ENCODE measurements at places on chromosomes 7 and 10.
A peak's percentile ranks its signal among the peaks of the same experiment; 100 is the strongest.

DNA sequence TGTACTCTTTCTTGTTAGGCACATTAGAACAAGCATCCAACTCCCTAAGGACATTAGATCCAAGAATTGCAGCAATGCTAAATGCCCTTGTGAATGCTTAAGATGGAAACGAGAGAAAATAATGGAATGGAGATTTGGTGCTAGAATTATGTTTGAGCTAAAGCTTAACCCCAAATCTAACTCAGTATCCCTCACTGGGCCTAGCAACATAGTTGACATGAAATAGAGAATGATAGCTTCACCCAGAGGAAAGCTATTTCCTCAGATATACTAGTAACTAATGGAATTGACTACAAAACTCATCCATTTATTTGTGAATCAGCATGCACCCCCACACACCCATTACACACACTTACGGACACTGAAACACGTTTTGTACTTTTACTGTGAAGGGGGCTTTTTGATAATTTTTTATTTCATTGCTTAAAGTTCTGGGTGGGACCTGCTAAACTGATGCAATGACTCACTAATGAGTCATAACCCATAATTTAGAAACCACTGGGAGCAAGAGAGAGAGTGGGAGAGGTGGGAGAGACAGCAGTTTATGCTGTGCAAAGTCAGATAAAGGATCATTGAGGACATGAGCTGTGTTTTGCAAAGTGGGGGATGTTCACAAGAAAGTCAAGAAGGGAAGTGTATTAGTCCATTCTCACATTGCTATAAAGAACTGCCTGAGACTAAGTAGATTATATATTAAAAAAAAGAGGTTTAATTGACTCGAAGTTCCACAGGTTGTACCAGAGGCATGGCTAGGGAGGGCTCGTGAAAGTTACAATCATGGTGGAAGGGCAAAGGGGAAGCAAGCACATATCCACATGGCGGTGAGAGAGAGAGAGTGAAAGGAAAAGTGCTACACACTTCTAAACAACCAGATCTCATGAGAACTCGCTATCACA is 382.7 kb downstream of the SFMBT2 start:
- DNase-seq: no peak

DNA sequence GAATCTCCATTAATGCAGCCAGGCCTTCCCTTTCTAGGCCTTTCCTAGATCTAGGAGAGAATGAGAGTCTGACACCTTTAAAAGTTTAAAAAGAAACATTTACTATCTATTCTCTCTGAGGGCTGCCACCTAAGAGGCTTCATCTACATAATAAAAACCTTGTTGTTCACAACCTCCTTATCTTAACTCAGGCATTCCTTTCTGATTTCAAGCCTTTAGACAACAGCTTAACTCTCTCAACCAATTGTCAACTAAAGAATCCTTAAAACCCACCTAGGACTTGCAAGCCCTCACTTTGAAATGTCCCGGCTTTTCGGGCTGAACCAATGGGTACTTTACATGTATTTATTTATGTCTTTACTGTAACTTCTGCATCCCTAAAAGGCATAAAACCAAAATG is 64.3 kb upstream of the RET start:
- DNase-seq: no peak

DNA sequence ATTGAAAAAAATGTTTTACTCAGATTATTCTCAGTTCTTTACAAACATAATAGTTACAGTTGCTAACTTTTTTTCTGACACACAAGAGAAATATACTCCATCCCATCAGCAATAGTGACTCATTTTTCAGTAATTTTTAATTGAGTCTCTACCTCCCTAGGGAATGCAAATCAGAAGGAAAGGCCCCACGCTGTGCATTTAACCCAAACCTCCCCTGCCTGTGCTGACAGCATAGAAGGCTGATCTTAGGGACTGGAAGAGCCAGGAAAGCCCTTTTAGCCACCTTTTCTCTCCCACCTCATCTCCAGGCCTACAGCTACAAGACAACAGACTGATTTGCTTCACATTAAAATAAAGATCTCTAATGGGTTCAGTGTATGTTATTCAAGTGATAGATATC is 24.7 kb upstream of the PIK3CG start:
- peak; percentile 70 for DNase-seq

DNA sequence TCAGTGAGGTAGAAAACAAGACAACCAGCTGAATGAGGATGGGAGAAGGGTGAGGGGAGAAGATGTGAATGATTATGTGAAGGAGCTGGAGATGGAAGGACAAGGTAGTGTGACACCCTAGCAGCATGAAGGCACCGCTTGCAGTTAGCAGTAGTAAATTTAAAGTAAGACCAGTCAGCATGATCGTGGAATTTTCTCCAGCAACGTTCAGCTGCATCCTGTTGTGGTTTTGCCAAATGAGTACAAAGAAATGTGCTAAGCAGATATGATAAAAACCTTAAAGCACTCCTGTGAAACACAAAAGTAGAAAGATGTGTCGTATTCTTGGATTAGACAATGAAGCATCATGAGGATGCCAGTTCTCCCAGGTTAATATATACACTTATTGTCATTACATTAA is 34.1 kb upstream of the IFRD1 start:
- DNase-seq: no peak

DNA sequence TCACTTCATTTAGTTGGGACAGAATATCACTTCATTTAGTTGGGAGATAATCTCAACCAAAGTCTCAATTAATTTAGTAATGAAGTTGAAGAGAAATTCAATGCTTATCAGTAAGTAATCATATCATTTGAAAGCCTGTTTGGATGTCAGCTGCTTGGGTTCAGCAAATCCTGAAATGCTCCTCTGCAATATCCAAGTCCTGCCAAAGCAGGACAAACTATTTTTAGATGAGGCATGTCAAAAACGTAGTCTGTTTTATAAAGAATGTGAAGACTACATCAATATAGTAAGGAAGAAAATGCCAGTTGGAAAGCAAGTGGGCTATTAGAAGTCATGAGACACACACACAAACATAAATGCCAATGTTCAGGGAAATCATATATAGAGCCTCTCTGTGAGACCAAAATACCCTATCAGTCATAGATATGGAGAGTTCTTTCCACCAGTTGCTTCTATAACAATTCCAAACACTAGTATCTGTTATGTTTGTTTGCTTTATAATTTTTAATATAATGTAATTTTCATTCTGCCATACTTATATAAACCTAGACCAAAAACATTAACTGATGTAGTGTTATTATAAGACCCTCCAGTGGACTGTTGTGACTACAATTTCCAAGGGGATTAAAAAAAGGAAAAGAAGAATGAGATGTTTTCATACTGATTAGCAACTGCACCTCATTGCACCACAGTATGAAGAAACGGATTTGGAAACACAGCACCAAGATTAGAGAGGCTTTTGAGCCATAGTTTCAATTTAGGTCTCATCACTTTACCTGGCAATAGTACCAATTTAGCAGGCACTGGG is 160.7 kb downstream of the LRRTM3 start:
- no peak for DNase-seq

DNA sequence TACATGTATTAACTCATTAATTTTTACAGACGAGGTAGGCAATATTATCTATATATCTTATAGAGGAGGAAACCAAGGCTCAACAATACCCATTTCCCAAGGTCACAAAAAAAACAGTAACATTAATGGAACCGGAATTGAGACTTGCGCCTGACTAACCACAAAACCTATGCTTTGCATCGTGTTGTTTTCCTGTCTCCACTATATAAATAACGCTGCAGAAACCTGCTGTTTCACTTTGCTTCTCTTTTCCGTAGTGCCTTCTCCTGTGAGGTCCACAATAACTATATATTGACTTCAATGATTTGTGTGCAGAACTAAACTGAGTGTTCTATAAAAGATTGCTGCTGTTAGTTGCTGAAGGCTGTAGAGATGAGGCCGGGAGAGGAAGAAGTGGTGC is 97.7 kb upstream of the RPA3 start:
- DNase-seq: no peak

DNA sequence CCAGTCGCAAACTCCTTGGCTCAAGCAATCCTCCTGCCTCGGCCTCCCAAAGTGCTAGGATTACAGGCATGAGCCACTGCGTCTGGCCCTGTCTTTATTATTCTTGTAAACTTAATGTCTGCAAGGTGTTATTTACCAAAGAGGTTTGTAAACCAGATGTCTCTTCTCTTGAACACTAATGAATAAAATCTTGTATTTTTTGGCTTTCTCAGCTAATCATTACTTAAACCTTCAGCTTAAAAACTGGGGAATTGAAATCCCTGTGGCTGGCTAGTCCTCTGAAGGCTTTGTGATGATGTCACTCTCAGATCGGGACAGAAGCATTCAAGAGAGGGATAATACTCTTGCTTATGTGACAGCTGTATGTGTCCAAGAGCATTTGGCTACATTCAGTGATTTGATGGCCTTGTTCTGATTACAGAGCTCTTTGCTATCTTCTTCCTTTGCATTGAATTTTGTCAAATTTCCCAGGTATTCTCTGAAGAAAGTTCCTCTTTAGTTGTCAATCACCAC is 130.3 kb downstream of the BICC1 start:
- DNase-seq: no peak

- DNase-seq: no peak
Observed at GRCh38 chr10:130927157-130927556, 384.4 kb downstream of the TCERG1L start.

- no peak for DNase-seq
Observed at GRCh38 chr7:101973130-101973529, 155.7 kb downstream of the CUX1 start.

DNA sequence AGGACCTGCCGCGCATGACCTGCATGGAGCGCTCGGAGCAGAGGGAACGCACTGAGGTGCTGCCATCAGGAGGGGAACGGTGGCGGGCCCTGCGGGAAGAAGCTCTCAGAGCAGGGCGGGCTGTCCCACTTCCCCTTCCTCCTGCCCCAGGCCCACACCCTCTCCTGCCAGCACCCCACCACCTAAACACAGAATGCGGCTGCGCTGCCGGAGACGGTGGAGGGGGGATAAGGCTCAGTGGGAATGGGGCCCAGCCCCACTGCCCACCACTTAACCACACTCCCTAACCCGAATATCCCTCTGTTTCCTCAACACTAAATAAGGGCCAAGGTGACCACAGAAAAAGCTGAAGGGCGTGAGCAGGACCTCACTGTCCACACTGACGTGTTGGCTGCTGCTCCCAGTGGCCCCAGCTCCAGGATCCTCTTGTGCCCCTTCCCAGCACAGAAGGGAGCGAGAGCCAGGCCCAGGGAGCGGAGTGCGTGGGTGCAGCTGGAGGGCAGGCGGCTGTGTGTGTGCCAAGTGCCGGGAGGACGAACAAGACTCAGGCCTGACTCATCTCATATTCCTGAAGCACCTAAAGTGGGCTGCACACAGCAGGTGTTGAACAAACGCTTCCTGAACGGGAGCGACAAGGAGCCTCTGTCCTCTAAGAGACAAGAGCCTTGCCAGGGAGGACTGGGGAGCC is 116.8 kb downstream of the MAD1L1 start:
- no peak for DNase-seq

GRCh38 chr7:150685219-150686029 is at the start of gene GIMAP2:
Gene GIMAP2, plus strand, starts transcription at chr7:150685706. Its CDS starts 1,354 bp downstream, at chr7:150687060.
- no peak for DNase-seq

GRCh38 chr10:129307141-129307540 is 159.9 kb upstream of the MGMT start:
- DNase-seq: no peak

DNA sequence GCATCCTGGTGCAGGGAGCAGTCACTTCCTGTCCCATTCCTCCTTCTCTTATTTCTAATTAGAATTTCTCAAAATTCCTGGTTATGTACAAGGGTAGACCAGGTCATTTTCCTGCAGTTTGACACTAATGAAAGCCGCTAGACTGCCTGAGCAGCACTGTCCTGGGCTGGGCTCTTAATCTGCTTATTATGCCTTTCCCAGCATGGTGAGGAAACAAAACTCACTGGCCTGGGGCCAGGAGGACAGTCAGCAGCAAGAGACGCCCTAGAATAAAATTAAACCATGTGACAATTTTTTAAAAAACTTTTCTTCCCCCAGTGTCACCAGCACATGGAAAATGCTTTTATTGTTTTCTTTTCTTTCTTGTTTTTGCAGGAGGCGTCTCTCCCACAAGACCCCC is 647.5 kb downstream of the TYW1 start:
- no peak for DNase-seq

- DNase-seq: no peak
Observed at GRCh38 chr7:48887500-48887899, 36.8 kb upstream of the CDC14C start.

- DNase-seq: no peak
Observed at GRCh38 chr10:34845070-34845469, 30.0 kb upstream of the PARD3 start.

DNA sequence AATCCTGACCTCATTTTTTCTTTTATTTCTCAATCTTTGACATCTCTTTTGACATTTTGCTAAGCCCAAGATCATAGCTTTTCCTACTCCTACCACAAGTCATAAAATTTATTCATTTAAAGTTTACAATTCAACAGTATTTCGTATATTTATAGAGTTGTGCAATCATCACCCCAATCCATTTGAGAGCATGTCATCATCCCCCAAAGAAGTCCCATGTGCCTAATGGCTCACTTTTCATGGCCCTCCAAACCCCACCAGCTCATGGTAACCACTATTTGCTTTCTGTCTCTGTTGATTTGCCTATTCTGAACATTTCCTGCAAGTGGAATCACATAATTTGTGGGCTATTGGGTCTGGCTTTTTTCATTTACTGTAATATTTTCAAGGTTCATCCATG is 52.5 kb upstream of the GLI3 start:
- no peak for DNase-seq

DNA sequence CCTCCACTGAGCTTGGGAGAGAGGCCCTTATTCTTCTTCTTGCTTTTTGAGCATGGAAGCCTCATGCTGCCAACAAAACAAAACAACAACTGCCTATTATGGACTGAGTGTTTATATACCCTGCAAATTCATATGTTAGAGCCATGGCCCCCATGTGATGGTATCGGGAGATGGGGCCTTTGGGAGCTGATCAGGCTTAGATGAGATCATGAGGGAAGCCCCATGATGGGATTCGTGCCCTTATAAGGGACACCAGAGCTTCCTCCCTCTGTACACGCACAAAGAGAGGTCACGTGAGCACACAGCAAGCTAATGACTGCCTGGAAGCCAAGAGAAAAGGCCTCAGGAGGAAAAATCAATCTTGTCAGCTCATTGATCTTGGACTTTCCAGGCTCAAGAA is 235.0 kb downstream of the FANK1 start:
- DNase-seq: no peak

- DNase-seq: no peak
Observed at GRCh38 chr7:158536871-158537515, 50.6 kb downstream of the PTPRN2 start.

DNA sequence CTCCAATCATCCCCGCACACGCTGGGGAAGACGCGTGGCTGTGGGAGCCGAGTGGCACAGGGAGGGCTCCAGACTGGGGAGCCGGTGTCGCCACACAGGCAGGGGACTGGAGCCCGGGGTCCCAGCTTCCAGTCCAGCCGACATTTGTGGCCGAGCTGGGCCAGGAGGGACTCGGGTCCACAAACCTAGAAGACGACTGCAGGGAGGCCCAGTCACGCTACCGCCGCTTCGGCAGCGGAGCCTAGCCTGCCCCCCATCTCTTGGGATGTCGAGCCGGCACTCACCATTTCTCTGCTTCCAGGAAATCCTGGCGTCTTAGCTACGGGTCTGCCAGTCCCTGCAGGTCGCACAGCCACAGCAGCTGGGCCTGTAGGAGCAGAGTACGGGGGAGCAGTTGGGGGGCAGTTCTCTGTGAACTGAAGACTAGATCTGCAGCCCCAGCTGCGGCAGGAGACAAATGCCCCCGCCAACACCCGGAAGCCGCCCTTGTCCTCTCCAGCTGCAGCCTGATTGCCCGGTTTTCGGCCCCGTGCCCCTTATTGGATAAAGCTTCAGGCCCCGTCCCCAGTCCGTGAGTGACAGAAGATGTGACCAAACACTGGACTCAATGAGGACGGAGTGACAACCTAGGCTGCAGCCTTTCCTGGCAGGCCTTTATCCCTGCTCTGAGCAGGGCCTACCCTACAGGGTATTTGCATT is 270.7 kb downstream of the ZNF33B start:
- peak; percentile 48 for DNase-seq

Data from BJ (cell line).